Fibroblast of pulmonary artery (primary cell): ENCODE measurements at places on chromosomes 1 and 21.

- no peak for DNase-seq
These were observed 30.6 kb downstream of the ZNHIT6 start for GRCh38 chr1:85677656-85678055.

- DNase-seq: peak; percentile 67
These were observed 32.0 kb upstream of the SLC30A1 start for GRCh38 chr1:211610779-211611556.

GRCh38 chr21:39567180-39567972 is 45.4 kb upstream of the B3GALT5 start:
- DNase-seq: no peak

- no peak for DNase-seq
These were observed 980 bp upstream of the CLDN19 start for GRCh38 chr1:42740851-42741580.

DNA sequence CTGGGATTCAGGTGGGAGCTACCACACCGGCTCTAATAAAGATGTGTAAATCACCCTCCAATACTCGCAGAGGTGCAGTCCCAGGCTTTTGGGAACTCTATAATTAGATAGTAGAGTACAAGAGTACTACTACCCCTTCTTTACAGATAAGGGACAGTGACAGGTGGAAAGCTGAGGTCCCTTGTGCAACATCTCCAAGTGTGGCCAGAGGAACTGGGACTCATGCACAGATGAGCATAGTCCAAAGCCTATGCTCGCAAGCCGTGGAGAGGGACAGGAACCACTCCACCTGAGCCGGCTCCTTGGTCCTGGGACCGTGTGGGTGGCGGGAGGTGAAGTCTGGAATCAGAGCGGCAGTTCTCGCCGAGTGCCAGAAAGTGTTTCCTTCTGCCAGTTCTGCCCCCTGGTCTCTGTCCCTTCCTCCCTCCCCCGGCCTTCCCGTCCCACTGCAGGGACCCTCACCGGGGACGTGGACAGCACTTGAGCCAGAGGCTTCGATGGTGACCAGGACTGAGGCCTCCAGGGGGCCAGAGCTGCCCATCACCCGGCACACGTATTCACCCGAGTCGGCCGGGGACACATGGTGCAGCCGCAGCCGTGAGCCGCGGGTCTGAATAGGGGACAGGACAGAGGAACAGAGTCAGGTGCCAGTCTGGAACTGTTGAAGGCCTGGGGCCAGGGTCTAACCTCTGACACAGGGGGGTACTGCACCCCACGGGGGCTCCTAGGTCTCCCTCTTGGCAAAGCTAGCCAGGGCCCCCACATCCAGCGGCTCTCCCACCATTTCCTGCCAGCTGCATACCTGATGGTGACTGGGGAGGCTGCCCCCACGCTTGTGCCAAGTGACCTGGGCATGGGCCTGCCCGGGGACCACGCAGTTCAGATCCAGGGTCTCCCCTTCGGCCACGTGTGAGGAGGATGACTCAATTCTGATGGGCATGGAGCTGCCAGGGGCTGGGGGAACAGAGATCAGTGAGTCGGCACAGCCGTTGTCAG is 33.9 kb downstream of the LDLRAD2 start:
- no peak for DNase-seq

GRCh38 chr1:87840767-87841166 is 512.1 kb downstream of the LMO4 start:
- no peak for DNase-seq

DNA sequence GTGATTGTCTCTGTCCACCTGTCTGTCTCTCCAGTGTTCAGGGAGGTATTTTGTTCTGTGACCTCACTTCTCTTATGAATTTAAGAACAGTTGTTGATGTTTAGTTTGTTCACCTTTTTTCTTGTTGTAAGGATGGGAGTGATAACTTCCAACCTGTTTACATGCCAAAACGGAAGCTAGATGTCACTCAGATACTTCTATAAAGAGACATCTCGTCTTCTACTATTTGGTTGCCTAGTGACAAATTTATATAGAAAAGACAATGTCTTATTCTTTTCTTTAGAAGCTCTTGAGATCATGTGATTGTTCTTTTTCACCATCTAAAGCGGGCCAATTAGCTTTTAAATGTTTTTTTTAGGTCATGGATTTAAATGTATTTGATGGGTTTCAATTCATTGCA is 33.8 kb downstream of the PRSS38 start:
- no peak for DNase-seq

DNA sequence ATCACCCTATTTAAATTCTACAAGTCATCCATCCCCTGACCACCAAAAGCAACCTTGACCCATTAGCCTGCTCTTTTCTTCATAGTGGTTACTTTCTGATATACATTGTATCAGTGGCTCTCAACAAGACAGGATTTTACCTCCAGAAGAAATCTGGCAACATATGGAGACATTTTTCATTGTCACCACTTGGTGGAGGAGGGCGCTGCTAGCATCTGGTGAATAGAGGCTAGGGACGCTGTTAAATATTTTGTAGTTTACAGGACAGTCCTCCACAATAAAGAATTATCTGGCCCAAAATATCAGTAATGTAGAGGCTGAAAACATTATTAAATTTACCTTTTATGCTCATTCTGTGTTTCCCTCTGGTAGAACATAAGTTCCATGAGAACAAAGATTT is 6.1 kb downstream of the HSPA13 start:
- DNase-seq: no peak

DNA sequence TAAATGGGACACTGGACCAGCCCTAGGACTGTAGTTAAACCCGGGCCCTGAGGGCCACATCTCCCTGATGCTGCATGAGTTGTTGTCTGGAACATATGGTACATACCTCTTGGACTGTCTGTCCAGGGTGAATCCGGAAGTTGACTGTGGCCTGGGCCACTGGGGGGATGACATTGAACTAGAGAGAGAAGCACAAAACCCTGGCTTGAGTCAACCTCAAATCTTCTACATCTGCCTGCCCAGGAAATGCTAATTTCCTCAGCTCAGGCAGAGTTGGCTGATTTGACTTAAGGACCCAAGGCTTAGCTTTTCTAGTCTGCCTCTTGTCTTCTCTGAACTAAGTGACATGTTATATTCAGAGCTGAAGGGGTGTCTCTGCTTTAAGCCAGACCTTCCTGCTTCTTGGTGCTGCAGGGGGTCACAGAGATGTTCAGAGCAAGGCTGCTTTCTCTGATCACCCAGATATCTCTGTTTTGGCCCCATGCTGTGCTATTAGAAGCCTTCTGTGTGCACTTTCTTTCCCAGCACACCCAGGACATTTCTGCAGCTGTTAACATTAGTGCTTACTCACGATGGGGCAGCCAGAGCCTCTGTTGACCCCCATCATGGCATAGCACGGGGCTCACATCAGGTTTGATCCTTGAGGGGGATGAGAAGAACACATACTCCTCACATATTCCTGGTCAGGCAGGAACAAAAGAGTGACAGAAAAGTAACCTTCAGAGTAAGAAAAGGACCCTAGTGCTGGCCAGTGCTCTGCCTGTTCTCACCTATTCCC is 9.6 kb downstream of the PM20D1 start:
- DNase-seq: no peak

GRCh38 chr21:29616209-29616751 is 317.6 kb downstream of the BACH1 start:
- DNase-seq: no peak

DNA sequence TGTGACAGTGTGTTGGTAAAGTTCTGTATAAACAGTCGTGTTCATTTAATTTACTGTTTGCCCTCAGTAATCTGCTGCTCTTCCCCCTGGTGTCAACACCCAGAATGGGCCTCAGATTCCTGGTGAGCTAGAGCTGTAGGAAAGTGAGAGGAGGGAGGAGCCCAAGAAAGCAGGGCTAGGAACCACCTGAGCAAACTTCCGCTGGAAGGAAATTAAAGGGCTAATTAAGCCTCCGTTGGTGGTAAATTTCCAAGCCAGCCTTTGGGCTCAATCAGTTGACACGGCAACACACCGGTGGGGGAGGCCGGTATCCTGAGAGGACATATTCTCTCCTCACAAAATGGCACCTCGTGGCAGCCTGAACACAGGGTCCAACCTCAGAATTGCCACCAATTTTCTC is 32.9 kb downstream of the RAB3B start:
- no peak for DNase-seq

GRCh38 chr1:217115404-217116380 is 392.5 kb upstream of the ESRRG start:
- no peak for DNase-seq

- DNase-seq: no peak
These were observed 12.6 kb upstream of the POU2F1 start for GRCh38 chr1:167207940-167208623.

DNA sequence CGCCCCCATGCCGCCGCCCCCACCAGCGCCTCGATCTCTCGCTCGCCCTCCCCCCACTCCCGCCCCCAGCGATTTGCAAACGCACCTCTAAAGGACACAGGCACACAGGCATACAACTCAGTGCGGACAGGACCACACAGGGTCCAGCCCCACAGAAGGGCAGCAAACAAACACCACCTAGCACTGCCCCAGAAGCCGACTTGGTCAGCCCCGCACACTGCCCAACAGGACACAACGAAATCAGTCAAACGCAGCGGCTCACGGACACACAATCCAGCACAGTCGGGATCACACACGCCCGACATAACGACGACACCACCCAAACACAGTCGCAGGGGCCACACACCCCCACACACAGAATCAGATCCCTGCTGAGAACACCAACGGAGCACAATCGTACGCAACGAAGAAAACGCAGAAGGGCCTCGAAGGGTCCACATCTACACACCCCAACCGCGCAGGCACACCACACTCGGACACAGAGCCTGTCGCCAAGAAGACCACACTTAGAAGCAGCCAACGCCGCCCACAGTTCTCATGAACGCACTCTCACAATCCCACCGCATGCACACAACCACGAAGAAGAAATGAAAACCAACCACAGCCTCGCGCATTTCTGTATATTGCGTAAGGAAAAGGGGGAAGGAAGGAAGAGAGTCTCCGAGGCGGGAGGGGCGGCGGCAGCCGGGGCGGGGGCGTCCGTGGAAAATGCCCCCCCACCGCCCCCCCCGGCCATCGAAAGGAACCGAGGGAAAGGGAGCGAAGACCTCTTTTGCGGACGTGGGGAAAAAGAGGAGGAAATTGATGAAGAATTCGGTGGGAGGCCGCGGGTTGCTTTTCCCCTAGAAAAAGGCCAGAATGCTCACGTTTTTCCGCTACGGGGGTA is 481 bp downstream of the TAL1 start:
- peak; percentile 57 for DNase-seq

DNA sequence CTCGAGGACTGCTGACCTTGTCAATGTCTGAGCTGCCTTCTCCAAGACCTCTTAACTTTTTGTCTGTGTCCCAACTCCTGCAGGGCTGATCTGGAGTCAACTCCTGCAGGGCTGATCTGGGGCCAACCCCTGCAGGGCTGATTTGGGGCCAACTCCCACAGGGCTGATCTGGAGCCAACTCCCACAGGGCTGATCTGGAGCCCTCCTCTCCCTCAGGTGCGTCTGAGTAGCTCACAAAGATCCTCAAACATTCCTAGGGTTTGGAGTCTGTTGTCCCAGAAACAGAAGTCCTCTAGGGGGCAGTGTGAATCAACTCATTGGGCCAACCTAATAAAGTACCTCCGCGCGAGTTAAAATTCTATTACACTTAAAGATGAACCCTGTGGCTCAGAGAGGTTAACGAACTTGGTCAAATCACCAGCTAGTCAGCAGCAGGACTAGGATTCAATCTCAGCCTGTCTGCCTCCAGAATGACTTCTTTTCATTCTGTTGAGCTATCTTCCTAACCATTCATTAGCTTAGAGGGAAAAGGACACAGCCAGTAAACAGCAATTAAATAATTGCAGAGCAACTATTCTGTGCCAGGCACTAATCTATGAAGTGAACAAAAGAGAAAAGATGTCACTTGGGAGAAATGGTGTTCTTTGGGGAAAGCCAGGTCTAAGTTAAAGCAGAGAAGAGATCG is 17.2 kb upstream of the RLF start:
- peak; percentile 79 for DNase-seq

DNA sequence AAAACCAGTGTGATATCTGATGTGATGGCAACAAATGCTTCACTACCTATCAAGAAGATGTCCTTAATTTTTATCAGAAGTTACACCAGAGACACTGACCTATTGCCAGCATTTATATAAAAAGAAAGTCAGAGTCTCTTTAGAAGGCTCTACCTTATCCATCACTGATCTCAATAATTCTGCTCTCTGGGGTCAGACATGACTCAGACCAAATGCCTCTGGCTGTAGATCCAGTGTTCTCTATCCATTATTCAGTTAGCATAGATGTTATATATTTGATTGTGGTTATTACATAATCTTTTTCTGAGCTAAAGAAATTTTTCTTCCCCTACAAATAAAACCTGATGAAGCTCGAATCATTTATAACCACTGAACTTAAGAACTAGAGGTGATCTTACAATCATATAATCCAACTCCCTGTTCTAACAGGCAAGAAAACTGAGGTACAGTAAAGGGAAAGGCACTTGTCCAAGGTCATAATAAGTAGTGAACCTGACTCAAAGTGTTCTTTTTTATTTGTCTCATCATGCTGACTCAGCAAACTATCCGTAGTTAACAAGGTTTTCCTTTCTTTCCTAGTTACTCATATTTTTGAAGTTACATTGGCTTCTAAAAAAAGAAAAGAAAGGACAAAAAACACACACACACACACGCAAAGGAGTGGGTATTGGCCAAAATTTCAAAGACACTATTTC is 43.6 kb upstream of the ESRRG start:
- DNase-seq: no peak

- no peak for DNase-seq
These were observed 405.1 kb downstream of the VAV3 start for GRCh38 chr1:107559881-107560280.

GRCh38 chr1:116942344-116942743 is 32.6 kb downstream of the PTGFRN start:
- DNase-seq: no peak

DNA sequence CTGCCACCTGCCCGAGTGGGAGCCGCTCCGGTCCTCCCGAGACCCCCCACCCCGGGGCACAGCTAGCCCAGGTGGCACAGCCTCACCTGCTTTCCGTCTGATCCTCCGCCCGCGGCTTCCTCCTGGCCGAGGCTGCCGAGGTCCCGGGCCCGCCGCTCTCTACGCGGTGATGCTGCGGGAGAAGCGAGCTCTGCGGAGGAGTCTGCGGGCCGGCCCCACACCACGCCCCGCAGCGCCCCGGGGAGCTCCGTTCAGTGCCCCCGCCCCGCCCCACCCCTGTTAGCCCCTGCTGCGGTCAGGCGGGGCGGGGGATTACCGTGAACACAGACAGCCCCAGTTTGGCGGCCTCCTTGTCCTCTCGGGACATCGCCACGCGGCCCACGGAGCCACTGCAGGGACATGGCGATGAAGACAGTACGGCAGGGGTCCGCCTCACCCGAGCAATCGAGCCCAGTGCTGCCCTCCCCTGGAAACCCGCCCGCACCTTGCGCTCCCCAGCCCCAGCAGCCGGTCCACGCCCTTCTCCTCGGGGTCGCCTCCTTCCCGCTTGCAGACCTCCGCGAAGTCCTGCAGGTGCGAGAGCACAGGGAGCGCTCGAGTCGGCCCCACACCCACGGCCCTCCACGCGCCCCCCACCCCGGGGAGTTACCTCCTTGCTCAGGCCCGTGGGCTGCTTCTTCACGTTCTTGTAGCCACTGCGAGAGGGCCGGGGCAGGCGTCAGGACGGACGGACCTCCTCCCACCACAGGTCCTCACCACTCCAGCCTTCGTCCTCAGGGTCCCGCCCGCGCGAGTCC is 933 bp downstream of the C1orf35 start:
- DNase-seq: peak; percentile 26
